NCI-H524 (cell line): ENCODE measurements at places on chromosomes 16 and 17.

GRCh38 chr17:77846531-77847085 lies 111.9 kb upstream of the TNRC6C start:
- no peak for DNase-seq

- DNase-seq = peak; percentile 75
Observed at GRCh38 chr16:85316321-85316919, 204.1 kb upstream of the CIBAR2 start.

DNA sequence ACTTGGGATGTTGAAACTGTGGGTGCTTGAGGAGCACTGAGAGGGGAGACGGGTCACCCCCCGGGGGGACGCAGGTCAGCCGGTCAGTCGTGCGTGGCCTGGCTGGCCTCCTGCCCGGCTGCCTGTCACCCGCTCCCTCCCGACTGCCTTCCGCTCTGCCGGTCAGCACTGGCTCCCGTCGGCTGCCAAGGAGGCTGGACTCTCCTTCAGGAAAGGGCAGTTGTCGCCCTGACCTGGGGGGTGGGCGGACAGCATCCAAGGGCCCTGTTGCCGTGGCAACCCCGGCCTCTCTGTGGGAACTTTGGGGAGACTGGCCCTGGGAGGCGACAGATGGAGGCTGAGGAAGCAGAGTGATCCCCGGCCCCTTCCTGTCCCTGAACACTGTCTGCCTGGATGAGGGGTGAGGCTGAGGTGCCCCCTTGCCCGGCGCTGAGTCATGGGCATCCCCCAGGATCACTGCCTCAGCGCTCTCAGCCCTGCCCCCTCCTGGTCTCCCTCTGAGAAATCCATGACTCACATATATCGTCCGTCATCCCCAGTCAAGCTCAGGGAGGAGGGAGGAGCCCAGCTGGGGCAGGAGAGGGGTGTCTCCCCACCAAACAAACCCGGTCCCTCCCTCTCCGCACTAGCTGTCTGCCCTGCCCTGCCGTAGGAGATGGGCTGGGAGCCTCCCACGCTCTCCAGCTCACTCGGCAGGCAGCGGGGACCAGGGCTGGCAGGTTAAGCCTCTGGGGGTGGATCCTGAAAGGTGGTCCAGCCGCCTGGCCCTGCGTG lies at the start of gene ADGRG1:
Gene ADGRG1, plus strand, starts transcription at position 623 of the 774 bp plus-strand sequence. CDS start 21,658 bp downstream, outside the sequence.
- peak; percentile 76 for DNase-seq

- no peak for DNase-seq
Observed at GRCh38 chr17:6366221-6366666, 68.7 kb downstream of the AIPL1 start.

- DNase-seq = no peak
Observed at GRCh38 chr16:65202461-65202860, 80.6 kb upstream of the CDH11 start.

DNA sequence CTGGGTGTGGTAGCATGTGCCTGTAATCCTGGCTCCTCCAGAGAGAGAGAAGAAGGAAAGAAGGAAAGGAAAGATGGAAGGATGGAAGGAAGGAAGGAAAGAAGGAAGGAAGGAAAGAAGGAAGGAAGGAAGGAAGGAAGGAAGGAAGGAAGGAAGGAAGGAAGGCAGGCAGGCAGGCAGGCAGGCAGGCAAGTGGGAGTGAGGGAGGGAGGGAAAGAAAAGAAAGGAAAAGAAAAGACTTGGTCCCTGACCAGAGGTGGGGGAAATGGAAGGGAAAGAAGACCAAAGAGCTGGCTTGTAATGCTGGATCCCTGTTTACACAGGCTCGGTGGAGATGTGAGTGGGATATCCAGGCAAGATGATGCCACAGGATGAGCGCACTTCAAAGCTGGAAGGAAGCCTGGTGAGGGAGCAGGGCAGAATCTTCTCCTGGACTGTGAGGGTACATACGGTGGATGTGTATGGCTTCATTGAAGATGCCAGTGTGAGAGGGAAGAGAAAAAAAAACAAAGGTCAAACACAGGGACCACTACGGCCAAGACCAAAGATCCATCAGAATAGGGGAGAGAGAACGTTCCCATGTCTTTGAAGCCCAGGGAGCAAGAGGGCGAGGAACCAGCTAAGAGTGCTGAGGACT lies 2.1 kb downstream of the CES1 start:
- no peak for DNase-seq

GRCh38 chr17:51305182-51305581 lies 44.8 kb downstream of the UTP18 start:
- no peak for DNase-seq

DNA sequence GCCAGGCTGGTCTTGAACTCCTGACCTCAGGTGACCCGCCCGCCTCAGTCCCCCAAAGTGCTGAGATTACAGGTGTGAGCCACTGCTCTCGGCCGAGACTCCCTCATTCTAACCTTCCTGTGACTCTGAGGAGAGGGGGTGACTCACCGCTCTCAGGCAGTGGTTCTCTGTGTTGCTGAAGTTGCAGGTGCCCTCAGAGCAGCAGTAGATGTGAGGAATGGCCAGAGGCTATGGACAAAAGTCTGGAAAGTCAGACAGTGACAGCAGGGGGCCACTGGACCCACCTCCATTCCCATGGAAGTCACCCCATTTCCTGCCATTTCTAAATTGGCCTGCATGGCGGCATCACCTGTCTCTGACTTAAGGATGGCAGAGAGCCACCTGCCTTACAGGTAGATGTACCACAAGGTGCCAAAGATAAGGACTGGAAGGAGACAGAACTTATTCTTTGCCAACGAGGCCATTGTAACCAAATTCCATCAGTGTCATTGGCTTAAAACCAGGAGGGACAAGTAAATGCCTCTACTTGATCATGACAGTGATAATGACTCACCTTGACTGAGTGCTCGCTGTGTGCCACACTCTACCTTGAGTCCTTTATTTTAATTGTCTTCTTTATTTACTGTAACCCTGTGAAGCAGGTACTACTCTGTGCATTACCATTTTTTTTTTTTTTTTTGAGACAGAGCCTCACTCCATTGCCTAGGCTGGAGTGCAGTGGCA lies 15.3 kb upstream of the CNOT1 start:
- no peak for DNase-seq

- DNase-seq = peak; percentile 24
Observed at GRCh38 chr17:63919311-63919723, 678 bp upstream of the GH1 start.

GRCh38 chr17:65100316-65101140 lies 36.6 kb upstream of the RGS9 start:
- peak; percentile 64 for DNase-seq

DNA sequence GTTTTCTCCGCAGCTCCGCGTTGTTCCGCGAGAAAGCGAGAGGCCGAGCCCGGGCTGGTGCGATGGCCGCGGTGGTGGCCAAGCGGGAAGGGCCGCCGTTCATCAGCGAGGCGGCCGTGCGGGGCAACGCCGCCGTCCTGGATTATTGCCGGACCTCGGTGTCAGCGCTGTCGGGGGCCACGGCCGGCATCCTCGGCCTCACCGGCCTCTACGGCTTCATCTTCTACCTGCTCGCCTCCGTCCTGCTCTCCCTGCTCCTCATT lies 404 bp downstream of the EMC6 start:
- no peak for DNase-seq

GRCh38 chr17:79057737-79058385 lies 16.8 kb upstream of the ENGASE start:
- DNase-seq = no peak

DNA sequence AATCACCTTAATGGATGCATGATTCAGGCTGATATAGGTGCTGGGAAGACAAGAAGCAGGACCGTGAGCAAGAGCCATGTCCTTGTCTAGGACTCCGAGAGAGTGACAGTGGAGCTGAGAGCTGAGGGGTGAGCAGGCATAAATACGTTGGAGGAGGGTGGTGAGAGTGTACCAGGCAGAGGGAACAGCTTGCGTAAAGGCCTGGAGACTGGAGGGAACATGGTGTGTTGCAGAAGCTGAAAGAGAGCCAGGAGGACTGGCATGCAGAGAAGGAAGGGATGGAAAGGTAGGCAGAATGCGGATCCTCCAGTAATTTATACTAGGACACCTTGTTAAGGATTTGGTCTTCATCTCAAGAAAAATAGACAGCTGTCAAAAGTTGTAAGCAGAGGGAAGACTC lies 653.2 kb downstream of the HS3ST4 start:
- no peak for DNase-seq

DNA sequence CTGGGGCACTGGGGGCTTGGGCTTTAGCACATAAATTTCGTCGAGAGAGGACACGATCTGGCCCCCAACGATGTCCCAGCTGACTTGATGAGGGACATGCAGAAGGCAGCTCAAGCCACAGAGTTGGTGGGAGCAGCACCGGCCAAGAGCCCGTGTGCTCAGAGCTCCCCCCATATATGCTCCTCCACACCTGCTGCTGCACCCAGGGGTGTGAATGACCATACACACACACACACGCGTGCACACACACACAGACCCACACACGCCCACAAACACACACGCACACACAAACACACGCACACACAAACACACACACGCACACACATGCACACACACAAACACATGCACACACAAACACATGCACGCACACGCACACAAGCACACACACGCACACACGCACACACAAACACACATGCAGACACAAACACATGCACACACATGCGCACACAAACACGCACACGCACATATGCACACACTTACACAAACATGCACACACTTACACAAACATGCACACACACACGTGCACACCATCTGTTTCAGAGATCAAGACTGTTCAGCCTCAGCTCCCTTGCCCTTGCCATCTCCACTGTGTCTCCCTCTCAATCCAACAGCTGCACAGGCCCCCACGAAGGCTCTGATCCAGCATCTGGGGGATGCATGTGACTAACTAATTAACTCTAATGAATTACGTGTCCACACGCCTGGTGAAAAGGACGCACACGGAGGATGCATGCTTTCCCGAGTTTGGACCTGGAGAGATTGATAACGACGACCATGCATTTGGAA lies 85.6 kb upstream of the TNRC6C start:
- DNase-seq = peak; percentile 91

DNA sequence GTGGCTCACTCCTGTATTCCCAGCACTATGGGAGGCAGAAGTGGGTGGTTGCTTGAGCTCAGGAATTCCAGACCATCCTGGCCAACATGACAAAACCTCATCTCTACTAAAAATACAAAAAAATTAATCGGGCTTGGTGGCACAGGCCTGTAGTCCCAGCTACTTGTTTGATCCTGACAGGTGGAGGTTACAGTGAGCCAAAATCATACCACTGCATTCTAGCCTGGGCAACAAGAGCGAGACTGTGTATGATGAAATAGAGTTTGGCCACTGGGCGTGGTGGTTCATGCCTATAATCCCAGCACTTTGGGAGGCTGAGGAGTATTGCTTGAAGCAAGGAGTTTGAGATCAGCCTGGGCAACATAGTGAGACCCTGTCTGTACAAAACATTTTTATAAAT lies 173.3 kb downstream of the TANC2 start:
- no peak for DNase-seq

DNA sequence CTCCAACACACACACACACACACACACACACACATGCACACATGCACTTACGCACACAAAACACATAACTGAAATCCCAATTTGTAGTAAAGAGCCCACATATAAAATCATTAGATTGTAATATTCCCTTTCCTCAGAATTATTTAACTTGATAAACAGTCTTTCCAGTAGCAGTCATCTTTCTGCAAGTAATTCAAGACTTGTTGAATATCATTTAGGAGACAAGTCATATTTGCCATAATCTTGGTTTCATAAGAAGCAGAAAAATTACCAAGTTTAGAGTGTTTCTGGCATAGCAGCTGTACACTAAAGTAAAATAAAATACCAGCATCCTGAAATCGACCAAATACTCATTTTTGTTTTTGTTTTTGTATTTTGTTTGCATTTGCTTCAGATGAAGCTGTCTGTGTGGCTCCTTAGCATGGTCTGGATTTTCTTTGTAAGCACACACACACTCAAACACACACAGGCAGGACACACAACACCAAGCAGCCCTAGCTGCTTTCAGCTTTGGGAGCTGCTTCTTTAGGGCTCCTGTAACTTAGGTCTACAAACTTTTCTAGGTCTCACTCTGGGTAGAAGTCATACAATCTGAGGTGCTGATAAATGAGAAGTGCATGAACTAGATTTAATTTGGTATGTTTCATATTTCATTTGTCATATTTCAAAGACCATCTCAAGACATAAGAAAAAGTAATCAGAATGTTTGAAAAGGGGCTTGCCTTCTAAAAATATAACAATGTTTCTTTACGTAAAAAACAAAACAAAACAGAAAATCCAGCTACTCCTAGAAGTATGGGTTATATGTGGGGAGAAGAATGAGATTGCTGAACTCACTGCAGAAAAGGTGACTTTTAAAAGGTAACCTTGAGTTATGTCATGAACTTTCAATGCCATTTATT lies 3.0 kb downstream of the SALL1 start:
- no peak for DNase-seq

- no peak for DNase-seq
Observed at GRCh38 chr16:53583401-53583800, 80.4 kb upstream of the AKTIP start.

DNA sequence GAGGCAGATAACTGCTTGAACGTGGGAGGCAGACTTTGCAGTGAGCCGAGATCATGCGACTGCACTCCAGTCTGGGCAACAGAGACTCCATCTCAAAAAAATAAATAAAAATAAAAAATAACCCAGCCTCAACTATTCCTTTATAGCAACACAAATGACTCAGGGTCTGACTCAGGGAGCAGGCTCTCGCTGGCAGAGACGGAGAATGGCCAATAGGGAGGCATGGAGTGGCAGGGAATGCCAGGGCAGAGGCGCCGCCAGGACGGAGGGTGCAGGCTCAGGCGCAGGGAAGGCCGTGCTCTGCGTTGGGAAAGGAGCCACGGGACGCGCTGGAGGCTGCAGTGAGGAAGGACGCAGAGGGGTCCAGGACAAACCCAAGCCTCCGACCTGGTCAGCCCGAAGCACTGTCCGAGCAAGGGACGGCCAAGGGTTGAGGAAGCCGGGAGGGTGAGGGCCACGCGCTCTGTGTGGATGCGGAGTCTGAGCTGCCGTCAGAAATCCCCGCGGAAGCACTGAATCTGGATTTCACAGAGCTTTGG lies 40.3 kb downstream of the PKD1 start:
- no peak for DNase-seq

DNA sequence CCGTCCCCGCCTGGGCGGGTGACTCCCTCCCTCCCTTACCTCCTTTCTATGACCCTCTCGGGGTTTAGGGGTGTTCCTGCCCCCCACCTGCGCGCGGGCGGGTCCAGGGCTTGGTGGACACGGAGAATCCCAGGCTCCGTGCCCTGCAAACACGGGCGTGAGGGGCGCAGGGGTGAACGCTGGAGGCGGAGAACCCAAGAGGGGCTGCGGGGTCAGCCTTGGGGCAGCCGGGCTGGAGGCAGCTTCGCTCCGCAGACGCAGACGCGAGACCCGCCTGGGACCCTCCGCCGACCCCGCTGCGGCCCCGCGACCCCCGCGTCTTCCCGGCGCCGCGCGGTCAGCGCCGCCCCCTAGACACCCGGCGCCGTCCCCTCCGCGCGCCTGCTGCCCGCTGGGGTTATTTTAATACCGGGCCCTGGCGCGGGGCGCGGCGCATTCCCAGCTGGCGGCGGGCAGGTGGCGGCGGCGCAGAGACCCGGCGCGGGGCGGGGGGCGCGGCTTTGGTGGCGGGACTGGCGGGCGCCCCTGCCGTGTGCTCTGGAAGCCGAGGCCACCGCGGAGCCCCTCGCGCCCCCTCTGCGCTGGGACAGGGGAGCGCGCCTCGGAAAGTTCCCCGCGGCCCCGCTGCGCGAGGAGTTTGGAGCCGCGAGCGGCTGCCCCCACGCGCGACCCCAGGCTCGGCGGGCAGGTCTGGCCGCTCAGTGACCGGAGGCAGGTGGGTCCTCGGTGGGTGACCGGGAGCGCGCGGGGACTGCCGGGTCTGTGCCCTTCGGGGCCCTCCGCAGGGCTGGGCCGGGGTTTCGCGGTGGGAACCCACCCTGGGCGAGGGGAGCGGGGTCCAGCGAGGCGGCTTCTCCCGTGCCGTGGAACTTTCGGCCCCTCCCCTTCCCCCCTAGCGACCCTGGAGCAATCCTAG lies at the start of gene UTS2R:
Gene UTS2R, plus strand, starts transcription at position 433 of the 916 bp plus-strand sequence. CDS start 2,560 bp downstream, outside the sequence.
- DNase-seq = no peak
